Upper lobe of left lung (tissue), 6 donors: ENCODE measurements at places on chromosomes 7 and 10. TPM values are rescaled to one million over a fixed set of nuclear protein-coding genes. Genes with fewer than 3 reads are reported as not detected.

The TMEM273 gene
- total RNA-seq = 37.7 TPM

The SLC18A3 gene
- total RNA-seq = not detected

DNA sequence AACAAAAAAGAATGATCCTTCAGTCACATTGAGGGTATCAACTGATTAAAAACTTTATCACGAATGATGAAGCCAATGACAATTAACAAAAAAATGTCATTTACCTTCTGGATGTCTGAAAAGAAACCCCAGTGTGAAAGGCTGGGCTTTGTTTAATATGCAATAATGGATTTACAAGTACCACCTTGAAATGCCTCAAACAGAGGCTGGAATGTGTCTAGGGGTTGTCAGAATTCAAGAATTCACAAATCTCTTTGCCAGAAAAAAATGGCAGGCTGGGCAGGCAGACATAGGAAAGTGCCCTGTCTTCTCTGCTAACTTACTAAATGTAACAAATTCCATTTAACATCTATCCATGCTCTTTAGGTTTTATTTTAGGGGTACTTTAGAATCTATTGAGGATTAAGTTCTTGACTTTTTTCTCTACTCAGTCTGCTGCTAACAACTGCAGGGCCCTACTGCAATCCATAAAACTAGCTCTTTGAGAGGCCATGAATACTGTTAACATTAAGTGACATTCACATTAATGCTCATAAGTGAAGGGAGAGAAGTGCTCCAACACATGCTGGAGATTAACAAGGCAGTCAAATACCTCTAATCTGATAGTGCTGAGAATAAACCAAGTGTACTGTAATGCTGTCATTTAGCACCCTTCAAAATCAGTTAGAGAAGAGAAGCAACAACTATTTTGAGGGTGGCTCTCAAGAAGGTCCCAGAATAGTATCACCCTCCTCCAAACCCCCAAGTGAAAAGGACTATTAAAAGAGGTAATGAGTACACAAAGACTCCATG lies 43.1 kb upstream of the KCNIP2 start:
- no peaks in the 10 kb centered on the region for H3K36me3 ChIP-seq
- no peak overlapping the region for H3K27ac ChIP-seq

DNA sequence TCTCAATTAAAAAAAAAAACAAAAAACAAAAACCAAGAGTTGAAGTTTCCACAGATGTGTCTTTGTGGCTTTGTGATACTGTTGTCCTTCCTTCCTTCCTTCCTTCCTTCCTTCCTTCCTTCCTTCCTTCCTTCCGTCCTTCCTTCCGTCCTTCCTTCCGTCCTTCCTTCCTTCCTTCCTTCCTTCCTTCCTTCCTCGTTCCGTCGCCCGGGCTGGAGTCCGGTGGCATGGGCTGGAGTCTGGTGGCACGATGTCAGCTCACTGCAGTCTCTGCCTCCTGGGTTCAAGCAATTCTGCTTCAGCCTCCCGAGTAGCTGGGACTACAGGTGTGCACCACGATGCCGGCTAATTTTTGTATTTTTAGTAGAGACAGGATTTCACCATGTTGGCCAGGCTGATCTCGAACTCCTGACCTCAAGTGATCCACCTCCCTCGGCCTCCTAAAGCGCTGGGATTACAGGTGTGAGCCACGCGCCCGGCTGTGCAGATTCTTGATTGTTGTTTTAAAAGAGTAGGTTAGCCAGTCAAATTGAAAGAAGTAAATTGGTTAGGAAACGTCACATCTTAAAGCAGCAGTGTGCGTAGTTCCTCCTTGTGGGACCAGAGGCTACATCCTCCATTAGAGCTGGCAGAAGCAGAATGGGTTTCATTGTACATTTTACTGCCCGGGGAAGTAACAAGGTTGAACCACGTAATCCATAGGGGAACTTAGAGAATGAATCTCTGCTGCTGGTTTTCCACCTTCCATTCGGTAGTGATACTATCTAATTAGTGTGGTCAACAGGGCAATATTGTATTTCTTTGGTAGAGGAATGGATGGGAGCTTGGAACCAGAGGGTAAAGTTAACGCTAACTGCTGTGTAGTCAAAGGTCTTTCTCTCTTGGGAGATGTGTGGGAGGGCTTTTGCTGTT lies 20.6 kb downstream of the DNAJB6 start:
- H3K4me3 ChIP-seq = no peak overlapping the region
- no peaks in the 10 kb centered on the region for H3K27me3 ChIP-seq
- peaks cover 50% of the 10 kb centered on the region for H3K4me1 ChIP-seq
- DNase-seq = no peak
- H3K36me3 ChIP-seq = peaks cover 37% of the 10 kb centered on the region

The ANKRD26 gene
- total RNA-seq = 4.9 TPM

DNA sequence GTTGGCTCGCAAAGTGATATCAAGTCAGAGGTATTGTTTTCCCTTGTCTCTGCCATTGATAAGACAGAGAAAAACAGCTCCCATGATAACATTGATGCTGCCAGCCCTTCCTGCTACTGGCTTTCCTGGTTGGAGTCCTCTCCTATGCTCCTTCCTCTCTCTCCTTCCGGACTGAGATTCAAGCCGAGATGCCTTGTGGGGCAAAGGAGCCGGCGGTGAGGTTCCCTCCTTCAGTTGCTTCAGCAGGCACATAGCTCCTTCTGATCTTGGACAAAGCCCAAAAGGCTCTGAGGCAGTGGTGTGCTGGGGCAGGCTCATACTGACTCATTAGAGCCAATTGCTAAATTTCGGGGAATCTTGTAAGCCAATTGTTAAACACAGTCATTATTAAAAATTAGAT lies 8.8 kb upstream of the ZCCHC24 start:
- H3K4me3 ChIP-seq = no peak overlapping the region
- no peaks in the 10 kb centered on the region for H3K4me1 ChIP-seq
- H3K27ac ChIP-seq = no peak overlapping the region
- H3K36me3 ChIP-seq = no peaks in the 10 kb centered on the region
- H3K27me3 ChIP-seq = no peaks in the 10 kb centered on the region

The PDE6C gene
- total RNA-seq = not detected

The CTNNA3 gene
- not detected for total RNA-seq

DNA sequence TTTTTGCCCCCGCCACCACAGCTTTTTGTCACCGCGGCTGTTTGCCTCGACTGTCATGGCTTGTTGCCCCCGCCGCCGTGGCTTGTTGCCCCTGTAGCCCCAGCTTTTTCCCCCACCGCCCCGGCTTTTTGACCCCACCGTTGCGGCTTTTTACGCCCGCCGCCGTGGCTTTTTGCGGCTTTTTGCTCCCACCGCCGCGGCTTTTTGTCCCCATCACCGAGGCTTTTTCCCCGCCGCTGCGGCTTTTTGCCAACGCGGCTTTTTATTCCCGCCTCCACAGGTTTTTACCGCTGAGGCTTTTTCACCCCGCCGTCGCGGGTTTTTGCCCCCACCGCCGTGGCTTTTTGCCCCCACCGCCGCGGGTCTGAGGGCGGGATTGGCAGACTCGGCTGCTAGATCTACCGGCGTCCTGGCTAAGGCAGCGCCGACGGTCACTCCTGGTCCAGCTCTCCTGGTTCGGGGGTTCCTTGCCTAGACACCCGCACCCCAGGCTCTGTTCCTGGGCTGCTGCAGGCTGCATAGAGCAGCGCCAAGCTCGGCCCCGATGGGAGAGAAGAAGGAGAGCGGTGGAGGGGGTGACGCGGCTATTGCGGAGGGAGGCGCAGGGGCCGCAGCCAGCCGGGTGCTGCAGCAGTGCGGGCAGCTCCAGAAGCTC lies 637.7 kb downstream of the ZNF716 start:
- peak; percentile 58 for DNase-seq
- H3K4me3 ChIP-seq = no peak overlapping the region
- H3K4me1 ChIP-seq = no peaks in the 10 kb centered on the region

The BLNK gene
- 7.0 TPM for total RNA-seq

- H3K27me3 ChIP-seq = no peaks in the 10 kb centered on the region
- no peaks in the 10 kb centered on the region for H3K4me1 ChIP-seq
- H3K27ac ChIP-seq = no peak overlapping the region
- H3K4me3 ChIP-seq = no peak overlapping the region
- no peaks in the 10 kb centered on the region for H3K36me3 ChIP-seq
- DNase-seq = no peak
Measured at GRCh38 chr10:90167174-90168064, 466.0 kb downstream of the KIF20B start.

The UPP1 gene
- 81.9 TPM for total RNA-seq

The PPRC1 gene
- total RNA-seq = 48.9 TPM

- H3K4me1 ChIP-seq = no peaks in the 10 kb centered on the region
- no peaks in the 10 kb centered on the region for H3K36me3 ChIP-seq
- no peaks in the 10 kb centered on the region for H3K27me3 ChIP-seq
- no peak overlapping the region for H3K27ac ChIP-seq
Measured at GRCh38 chr10:26269754-26270153, 53.2 kb downstream of the GAD2 start.

GRCh38 chr7:129343099-129343700 lies 91.0 kb upstream of the STRIP2 start:
- no peak for DNase-seq
- no peaks in the 10 kb centered on the region for H3K27me3 ChIP-seq
- no peak overlapping the region for H3K27ac ChIP-seq
- H3K4me3 ChIP-seq = no peak overlapping the region

DNA sequence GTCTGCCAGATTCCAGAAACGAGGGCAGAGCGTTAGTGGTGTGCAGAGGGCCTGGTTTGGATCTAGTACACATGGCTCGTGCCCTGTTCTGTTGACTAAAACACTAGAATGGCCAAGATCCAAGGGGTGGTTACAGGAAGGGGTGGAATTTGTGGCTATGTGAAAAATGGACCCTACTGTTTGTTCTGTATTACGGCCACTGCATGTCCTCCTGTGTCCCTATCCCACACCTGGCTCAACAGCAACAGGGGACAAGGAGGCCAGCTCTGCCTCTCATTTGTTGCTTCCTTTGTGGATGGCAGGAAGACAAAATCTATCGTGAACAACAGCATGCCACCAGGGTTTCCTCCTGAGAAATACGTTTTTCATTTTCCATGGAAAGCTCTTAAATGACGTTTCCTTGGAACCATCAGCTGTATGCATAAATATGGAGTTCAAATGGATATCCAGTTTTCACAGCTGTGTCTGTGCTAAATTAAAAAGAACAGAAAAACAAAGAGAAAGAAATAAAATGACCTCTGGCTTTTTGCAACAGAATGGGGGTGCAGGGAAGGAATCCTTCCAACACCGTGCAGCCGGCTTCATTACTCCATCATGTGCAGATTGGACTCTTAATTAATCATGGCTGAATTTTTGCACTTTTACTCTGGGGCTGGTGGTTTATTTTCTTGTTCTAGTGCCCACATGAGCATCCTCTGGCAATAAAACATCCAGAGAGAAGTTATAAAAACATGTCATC lies 318.9 kb downstream of the CXCL12 start:
- H3K27me3 ChIP-seq = no peaks in the 10 kb centered on the region
- no peak overlapping the region for H3K4me3 ChIP-seq
- H3K4me1 ChIP-seq = no peaks in the 10 kb centered on the region
- H3K36me3 ChIP-seq = no peaks in the 10 kb centered on the region
- DNase-seq = no peak

- H3K4me1 ChIP-seq = no peaks in the 10 kb centered on the region
- H3K4me3 ChIP-seq = no peak overlapping the region
- H3K27ac ChIP-seq = no peak overlapping the region
- H3K27me3 ChIP-seq = no peaks in the 10 kb centered on the region
Measured at GRCh38 chr10:7003831-7004395, 406.9 kb downstream of the SFMBT2 start.

GRCh38 chr10:54710918-54711317 lies 90.1 kb downstream of the PCDH15 start:
- no peak overlapping the region for H3K27ac ChIP-seq
- no peaks in the 10 kb centered on the region for H3K27me3 ChIP-seq
- no peak overlapping the region for H3K4me3 ChIP-seq
- no peaks in the 10 kb centered on the region for H3K36me3 ChIP-seq
- H3K4me1 ChIP-seq = no peaks in the 10 kb centered on the region

The PPP3CB gene
- 29.2 TPM for total RNA-seq

DNA sequence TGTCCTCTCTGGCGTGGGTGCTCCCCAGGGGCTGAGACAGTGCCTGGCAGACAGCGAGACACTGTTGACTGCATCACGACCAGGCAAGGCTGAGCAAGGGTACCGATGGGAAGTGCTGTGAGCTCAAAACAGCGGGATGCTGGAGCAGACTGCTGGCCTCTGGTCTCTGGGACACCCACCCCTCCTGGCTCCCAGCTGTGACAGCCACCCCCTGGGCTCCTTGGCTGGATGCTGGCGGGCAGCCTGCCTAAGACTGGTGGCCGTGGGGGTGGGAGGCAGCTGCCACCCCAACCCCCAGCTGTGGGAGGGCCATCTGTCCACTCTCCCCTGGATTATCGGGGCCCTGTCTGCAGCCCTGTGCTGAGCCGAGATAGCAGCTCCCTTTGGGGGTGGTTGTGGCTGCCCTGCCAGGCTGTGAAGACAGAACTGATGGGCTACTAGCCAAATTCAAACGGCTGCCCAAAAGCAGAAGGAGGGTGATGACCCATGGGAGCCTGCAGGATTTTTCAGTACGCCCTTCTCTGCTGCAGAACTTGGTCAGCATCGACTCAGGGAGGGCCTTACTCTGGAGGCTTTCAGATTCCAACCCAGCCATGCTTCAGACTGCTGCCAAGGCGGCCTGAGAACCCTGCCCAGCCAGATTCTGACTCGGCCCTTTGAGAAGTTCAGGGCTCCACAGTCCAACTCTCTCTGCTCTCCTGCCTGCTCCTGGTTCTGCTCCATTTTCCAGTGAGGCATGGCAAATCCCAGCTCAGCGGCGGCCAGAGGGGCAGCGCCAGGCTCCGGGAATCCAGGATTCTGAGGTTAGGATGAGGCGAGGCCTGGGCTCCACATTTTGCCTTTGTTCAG lies 125.3 kb downstream of the NEURL1 start:
- H3K27ac ChIP-seq = no peak overlapping the region
- H3K27me3 ChIP-seq = no peaks in the 10 kb centered on the region
- H3K4me1 ChIP-seq = peaks cover 27% of the 10 kb centered on the region
- peak; percentile 78 for DNase-seq

DNA sequence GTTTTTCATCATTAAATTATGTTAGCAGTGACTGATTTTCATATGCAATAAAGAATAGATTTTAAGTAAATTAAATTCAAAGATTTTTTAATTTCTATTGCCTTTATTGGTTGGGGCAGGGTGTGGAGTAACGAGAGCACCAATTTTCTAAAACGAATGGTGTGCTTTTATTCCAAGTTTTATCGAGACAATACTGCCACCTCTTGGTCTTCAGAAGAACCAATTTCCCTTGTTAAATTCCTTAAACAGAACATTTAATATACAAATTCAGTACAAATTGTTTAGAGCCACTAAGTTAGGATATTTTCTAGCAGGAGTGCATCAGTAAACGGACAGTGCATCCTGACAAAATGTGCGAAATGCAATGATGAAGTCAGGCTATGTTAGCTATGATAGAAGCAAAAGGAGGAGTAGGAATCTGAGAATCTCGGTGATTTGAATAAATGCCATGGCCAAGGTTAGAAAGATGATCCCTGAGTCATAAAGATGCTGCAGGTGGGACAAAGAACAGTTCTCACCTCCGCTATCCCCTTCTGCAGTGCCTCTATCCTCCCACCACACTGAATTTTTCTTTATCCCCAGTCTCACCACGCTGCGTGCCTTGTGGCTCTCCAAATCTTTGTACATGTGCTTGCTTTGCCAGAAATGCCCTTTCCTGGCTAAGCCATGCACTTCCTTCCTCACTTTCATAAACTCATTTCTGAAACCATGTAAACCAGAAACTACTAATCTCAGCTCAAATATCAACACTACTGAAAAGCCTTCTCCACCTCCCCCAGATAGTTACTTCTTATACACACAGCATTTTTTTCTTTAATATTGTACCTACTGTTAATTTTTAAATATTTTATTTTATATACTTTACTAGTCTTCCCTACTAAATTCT lies 31.9 kb upstream of the AGBL3 start:
- H3K4me1 ChIP-seq = no peaks in the 10 kb centered on the region
- no peak overlapping the region for H3K4me3 ChIP-seq
- no peak for DNase-seq
- H3K27me3 ChIP-seq = no peaks in the 10 kb centered on the region
- no peak overlapping the region for H3K27ac ChIP-seq

- no peaks in the 10 kb centered on the region for H3K27me3 ChIP-seq
- no peak for DNase-seq
- no peaks in the 10 kb centered on the region for H3K36me3 ChIP-seq
- no peak overlapping the region for H3K27ac ChIP-seq
- no peak overlapping the region for H3K4me3 ChIP-seq
Measured at GRCh38 chr10:71643904-71644303, 75.7 kb downstream of the C10orf105 start.
